ENCODE measurements at places on chromosomes 1 and 21. TPM values are rescaled to one million over a fixed set of nuclear protein-coding genes. Genes with fewer than 3 reads are reported as not detected.

Gene WNT4
- 4.8 TPM for total RNA-seq

Gene OPRD1
- total RNA-seq: not detected

Gene CNKSR1
- 20.8 TPM for total RNA-seq

Gene KRTAP6-3
- total RNA-seq: not detected
